ENCODE measurements at places on chromosomes 3 and 15.

DNA sequence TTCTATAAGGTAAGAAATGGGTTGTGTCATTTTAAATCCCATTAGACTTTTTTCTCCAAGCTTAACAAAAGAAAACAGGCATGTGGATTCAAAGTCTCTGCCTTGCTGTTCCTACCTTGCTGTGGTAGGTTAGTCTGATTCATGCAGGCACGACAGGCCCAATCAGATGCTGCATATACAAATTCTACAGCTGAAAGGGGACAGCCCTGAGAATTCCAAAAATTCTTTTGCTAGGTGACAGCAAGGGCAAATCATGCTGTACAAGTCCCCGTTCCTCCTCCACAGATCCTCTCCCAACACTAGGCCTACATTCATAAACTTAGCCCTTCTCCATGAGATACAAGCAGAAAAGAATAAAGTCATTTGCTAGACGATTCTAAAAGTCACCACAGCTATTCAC is 161.2 kb upstream of the THBS1 start:
- no peak for DNase-seq

- no peak for DNase-seq
Observed at GRCh38 chr3:121896823-121897222, 2.6 kb downstream of the SLC15A2 start.

- no peak for DNase-seq
Observed at GRCh38 chr3:192899540-192899982, 18.1 kb downstream of the MB21D2 start.

DNA sequence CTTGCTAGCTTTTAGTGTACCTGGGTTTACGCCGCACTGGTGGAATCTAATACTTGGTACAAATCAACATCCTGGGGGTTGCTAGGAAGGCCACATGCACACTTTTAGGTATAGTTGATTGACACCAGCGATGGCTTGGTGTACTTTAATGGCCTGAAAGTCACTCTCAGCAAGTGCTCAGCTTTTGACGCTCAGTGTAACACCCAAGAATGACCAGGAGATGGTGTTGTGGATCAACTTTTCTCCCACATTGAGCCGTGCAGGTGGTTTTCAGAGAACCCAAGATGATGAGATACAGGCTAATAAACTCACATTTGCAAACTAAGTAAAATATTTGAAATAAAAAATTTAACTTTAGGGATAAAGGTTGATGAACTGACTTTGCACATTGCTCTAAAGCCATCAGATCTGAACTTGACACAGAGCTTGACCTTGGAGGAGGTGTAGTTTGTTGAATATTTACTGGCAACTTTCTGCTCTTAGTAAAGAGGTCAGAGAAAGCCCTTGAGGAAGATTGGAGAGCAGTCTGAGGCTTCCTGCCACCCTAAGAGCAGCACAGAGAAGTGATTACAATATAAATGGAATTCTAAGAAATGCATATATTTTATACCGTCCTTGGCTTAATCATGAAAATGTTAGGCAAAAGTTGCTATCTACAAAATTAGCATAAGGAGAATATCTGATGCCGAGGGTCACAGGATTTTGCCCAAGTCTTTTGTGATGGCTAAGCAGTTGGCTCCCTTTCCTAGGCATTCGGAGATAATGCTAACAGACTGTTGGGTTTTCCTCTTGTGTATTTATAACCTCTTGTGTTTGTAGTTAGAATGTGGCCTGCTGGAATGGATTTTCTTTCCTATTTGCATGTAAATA is 143.4 kb upstream of the RASGRP1 start:
- DNase-seq = peak; percentile 65

GRCh38 chr3:187618722-187619121 is 51.5 kb downstream of the SST start:
- no peak for DNase-seq

- DNase-seq = no peak
Observed at GRCh38 chr3:106376016-106376570, 507.3 kb upstream of the CBLB start.

- no peak for DNase-seq
Observed at GRCh38 chr3:72728958-72729467, 119.2 kb downstream of the SHQ1 start.

DNA sequence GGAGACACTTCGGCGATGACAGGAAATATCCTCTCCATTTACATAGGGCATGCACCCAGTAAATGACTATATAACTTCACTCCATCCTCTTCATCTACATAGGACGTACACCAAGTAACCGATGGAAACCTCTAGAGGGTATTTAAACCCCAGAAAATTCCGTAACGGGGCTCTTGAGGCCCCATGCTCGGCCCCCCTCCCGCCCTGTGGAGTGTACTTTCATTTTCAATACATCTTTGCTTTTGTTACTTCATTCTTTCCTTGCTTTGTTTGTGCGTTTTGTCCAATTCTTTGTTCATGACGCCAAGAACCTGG is 7.5 kb upstream of the FAM107A start:
- no peak for DNase-seq

DNA sequence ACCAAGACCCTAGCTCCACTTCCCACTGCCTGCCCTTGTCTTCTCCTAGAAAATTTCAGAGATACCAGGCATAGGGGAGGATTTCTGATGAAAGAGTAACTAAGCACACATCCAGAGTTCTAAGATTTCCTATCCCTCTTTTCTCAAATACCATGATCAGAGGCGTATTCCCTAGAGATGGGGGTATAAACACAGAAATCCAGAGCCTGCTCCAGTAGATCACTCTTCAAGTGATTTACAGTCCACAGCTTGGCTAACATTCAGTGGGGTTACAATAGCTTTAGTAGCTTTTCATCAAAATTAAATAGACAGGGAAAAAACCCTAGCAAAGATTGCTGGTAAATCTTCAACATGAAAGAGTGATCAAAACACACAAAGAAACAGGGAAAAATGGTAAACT is 800.7 kb upstream of the GRM7 start:
- no peak for DNase-seq

DNA sequence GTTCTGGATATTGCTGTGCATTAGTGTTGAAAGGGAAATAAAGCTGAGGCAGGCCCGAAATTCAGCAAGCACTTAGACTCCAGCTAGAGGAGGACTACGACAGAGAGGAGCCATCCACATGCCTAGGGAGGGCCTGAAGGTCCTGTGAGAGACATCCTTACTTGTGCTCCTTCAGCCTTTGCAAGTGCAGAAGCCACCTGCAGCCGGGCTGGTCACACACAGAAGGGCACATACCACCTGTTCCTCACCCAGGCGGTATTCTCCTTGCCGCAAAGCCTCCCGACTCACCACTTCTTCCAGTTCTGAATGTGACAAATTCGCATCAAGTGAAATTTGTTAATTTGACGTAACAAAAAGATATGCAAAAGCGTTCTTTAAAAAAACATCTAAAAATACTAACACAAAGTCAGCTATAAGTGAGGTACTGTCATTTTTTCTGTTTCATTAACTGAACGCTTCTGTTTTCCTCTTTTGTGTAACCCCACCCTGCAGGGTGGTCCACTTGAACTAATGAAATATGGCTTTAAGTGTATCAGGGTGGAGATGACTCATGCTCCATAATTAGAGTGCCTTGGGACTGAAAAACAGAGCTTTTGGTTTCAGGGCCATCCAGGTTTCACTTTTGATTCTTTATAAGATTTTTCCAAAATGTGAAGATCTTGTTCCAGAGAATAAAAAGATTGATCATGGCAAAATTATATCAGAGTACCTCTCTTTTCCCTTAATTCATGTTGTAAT is 467.9 kb upstream of the ATP11B start:
- DNase-seq = no peak

- no peak for DNase-seq
Observed at GRCh38 chr3:170602556-170602955, 16.7 kb upstream of the SLC7A14 start.

GRCh38 chr3:151268267-151269235 is 9.8 kb downstream of the P2RY14 start:
- DNase-seq = peak; percentile 66

DNA sequence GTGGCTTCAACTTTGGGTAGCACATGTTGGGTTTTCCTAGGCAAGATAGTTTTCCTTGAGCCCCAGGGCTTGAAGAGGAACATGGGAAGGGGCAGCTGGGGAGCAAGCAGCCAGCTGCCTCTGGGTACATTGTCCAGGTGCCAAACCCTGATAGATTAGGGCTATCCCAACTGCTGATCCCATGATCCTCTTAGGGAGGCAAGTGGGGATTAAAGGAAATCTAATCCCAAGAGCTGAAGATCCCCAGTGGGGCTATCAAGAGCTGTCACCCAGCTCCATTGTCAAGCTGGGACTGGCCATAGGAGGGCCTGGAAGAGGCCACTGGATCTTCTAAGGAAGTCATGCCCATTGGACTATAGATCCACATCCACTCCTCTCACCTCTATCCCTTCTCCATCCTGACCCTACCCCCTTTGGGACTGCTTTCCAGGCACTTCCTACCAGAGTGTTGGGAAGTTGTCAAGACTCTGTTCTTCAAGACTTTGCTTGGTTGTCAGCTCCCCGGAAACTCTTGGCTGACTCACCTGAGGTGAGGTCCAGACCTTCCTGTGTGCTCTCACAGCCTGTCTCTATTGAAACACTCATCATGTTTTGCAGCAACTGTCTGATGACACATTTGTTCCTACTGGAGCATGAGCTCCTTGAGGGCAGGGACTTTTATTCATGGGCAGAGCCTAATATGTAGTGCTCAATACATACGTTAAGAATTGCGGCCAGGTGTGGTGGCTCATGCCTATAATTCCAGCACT is 5.9 kb downstream of the CAMK2N2 start:
- no peak for DNase-seq

DNA sequence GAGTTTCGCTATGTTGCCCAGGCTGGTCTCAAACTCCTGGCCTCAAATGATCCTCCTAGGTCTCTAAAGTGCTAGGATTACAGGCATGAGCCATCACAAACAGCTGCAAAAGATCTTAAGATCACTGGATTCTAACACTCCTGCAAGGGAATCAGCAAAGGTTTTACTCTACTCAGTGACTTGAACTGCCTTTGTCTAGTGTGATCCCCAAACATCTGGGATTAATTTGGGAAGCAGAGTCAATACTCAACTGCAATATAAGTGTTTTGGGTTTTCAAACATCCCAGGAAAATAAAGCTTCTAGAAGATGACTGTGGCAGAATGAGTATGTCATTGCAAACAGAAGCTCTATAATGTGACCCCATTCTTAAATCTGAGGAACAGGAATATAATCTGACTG is 7.2 kb downstream of the SPG21 start:
- DNase-seq = no peak

DNA sequence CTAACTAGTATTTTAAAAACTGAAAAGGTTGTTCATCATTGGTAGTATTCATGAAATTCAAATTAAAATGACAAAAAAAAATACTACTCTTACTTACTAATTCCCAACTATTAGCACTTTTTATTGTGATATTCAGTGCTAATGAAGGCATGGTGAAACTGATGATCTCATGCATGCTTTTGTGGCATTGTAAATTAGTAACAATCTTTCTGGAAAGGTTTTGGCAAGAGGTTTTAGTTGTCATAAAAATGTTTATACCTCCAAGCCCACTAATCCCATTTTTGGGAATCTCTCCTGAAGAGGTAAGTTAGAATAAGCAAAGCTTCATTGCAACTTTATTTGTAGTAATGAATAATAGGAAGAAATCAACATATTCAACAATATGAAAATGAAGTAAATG is 53.0 kb downstream of the LYSMD4 start:
- DNase-seq = no peak

DNA sequence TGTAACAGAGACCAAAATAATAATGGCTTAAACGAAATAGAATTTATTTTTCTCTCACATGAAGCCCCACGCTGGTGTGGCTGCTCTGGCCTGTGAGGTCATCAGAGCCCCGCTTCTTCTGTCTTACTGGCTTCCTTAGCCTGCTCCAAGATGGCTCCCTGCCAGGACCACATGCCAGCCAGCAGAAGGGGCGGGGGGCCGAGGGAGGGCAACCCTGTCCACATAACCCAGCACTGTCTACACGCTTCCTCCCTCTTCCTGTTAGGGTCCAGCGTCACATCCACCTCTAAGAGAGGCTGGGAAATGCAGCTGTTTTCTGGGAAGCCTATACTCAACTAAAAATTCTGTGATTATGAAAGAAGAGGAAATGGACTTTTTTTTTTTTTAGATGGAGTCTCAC is 107.9 kb upstream of the DLG1 start:
- no peak for DNase-seq

- no peak for DNase-seq
Observed at GRCh38 chr3:125271127-125271526, 58.6 kb upstream of the SLC12A8 start.

- DNase-seq = no peak
Observed at GRCh38 chr3:191314109-191314728, 15.0 kb upstream of the CCDC50 start.

DNA sequence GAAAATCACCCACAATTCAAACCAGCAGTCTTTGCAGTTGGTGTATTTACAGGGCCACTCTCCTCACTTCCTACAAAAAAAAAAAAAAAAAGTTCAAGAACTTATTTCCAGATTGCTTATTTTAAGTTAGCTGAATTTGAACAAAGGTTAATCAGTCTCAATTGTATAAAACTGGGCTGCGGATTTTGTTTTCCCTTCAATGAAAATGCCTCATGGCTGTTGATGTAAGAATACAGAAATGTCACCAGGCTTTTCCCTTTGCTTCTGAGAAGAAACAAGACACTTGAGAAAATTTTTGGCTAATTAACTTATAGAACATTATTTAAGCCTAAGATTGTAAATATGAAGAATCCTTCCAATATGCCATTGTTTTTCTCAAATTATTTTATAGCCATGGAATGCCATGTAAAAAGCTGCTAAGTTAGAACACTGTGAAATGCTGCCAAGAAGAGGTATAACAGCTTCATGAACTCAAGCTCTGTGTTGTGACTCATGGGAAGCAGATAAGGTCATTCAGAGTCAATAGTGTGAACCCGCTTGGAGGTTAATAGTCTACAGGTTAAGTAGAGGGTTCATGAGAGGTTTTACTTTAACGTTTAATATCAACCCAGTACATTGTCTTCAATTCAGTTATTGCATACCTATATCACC is 84.3 kb upstream of the ABI3BP start:
- DNase-seq = no peak

DNA sequence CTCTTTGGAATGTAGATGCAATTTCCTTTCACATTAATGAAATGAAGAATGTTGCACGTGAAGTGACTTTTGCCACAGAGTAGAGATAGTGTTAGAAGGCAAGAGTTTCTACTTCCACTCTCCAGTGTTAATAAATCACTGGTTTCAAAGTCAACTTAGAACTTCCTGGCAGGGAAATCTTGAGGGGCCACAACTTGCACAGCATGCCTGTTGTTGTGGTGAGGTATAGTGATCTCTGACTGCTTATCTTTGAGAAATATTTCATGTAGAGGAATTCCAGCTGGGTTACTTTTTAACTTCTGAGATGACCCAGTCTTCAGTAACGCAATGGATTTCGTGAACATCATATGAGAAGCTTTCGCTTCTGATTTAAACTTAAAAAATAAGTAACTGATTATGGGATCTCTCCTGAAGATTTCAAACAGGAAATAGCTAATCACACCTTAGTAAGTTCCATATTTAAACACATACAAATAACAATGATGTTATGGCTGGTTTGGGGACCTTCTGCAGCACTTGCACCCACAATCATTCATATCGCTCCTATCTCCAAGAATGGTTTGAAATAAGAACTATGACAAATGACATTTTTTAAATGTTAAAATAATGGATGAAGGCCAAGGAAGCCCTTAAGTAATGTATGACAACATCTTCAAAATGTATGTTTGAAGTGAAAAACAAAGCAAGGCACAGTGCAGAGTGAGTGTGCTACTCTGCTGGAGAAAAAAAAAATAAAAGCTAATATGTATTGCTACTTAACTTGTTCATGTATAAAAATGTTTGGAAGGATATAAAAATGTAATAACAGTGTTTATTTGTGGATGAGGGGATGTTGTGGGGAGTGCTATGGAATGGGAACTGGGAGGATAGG is 726.5 kb upstream of the NECTIN3 start:
- no peak for DNase-seq

GRCh38 chr3:53402326-53402725 is 55.0 kb upstream of the DCP1A start:
- DNase-seq = no peak

GRCh38 chr15:42800731-42801474 is 64.0 kb upstream of the CDAN1 start:
- peak; percentile 12 for DNase-seq

Data from activated CD4-positive, alpha-beta T cell treated with anti-CD3 and anti-CD28 coated beads, Interleukin-2, amount 10 ng/mL, durations not matched to agents 7 days and 5 days (primary cell).